ENCODE measurements at places on chromosomes 5 and 9.

DNA sequence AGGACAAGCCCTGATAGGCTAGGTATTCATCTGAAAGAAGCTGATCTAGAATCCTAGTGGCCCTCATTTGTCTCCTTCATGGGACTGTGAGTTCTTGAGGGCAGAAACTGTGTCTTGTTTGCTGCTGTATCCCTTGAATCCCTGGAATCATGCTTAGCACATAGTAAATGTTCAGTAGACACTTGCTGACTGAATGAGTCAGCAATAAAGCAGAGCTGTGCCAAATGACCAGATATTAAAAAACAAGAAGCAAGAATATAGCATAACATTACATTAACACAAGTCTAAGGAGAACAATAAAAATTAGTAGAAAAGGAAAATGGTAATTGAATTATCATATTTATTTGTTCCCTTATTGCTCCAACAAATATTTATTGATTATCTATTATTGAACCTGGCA, 420.5 kb downstream of the ZSWIM6 start:
- DNase-seq: no peak

DNA sequence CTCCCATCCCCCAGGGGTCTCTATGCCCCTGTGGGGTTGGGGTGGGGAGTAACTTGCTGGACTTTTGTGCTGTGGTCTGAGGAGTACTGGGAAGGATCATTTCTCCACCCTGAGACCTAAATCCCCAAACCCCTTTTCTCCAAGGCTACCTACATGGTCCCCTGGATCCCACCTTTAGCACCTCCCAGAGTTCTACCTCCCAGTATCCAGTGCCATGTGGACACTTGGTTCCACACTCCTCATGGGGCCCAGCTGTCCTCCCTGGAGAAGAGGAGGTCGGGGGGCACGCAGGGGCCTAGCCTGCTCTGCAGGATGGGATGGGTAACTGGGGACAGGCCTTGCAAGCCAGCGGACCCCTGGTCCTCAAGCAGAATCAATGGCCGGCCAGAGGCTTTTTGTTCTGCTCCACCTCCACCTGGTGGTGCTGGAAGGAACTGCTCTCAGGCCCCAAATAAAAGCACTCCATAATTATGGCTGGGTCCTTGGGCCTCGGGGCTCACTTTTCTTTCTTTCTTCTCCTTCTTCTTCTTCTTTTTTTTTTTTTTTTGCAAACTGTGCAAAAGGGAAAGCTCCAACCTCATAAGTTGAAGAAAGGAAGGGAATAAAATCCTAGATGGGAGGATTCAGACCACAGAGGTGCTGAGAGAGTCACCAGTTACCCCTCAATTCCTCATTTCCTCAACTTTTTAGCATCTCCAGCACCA, 68.4 kb downstream of the PSD2 start:
- no peak for DNase-seq

- DNase-seq: no peak
These were observed 34.8 kb upstream of the RICTOR start for GRCh38 chr5:39108987-39109386.

DNA sequence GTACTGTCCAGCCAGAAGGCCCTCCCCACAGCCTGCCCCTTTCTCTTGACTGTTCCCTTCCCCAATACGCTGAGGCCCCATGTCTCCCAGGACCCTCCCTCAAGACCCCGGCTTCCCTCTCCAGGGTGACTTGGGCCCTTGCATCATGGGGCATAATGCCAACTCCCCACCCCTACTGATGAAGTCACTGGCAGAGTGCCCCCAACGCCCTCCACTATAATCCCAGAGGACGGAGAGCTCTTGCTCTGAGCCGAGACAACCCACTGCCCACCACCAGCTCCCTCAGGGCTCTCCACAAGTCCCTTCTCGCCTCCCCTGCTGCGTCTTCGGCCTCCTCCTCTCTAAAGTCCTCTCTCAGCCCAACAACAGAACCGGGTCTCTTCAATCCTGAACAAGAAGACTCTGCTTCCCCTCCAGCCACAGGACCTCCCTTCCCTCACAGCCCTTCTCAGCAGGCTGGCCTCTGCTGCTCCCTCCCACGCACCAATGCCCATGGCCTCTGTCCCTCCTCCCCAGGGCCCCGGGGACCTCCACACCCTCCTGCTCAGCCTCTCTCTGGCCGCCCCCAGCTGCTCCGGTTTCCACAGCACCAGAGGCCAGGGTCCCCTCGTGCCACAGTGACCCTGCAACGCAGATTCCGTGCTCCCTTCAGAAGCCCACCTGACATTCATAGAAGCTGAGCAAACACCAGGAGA, 47.6 kb downstream of the ADAMTS2 start:
- no peak for DNase-seq

DNA sequence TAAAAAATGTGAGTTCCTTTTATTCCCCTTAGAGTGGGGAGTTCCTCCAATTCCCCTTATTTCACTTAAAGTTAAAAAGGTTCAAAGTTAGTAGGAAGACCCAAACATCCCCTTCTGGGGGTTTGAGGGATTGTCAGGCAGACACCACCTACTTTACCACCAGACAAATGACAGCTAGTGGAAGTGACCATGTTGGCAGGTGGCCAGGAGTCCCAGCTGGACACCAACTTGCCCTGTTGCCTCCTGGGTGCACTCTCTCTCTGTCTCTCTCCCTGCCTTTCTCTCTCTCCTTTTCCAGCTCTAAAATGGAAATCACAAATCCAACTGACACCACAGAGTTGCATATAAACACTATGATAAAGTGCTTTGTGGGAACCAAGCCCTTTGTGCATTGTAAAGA, 307.7 kb upstream of the TLE4 start:
- no peak for DNase-seq

- DNase-seq: no peak
These were observed 51.0 kb upstream of the PSD2 start for GRCh38 chr5:139744471-139745131.

GRCh38 chr5:169116961-169117461, 183.9 kb downstream of the SLIT3 start:
- DNase-seq: no peak

DNA sequence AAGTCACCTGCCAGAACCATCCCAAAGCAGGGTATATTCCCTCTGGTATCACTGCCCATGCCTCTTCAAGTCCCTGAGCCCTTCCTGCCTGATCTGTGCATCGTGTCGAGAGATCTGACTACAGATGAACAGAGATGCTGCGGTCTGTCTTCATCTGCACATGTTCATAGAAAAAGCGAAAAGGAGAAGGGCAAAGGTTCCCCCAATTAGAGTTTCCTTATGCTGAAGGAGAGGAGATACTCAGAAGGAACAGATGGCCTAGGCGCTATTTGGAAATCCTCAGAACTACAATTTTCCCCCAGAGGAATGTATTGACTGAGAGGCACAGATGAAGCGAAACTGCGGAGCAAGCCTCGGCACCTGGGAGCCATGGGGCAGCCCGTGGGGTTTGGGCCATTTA, 170.9 kb downstream of the SEC61B start:
- DNase-seq: no peak

- DNase-seq: no peak
These were observed 209.3 kb downstream of the DEPDC1B start for GRCh38 chr5:60490597-60491166.

DNA sequence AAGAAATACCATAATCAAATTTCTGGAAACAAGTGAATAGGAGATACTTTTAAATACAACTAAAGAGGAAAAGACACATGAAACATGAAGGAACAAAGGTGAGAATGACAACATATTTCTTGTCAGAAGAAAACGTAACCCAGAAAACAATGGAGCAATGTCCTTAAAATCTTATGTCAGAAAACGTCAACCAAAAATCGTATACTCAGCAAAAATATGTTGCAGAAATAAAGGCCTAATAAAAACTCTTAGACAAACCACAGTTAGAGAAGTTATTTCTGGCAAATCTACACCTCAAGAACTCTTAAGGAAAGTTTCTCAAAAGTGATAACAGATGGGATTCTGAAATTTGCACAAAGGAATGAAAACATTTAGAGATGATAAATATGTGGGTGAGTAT, 66.3 kb upstream of the FBXL7 start:
- DNase-seq: no peak

GRCh38 chr5:143154510-143155370, 248.7 kb downstream of the NR3C1 start:
- peak; percentile 35 for DNase-seq

DNA sequence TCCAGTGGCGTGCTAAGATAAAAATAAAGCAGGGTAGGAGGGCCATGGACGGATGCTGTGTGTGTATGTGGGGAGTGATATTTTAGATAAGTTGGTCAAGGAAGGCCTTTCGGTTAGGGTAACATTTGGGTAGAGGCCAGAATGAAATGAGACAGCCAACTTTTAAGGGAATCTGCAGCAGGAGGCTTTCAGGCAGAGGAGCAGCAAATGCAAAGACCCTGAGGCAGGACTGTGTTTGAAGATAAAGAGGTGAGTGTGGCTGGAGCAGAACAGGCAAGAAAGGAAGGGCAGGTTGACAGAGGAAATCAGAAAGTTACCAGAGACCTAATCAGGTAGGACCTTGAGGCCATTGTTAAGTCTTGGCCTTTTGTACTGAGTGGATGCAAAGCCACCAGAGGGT, 106.2 kb downstream of the MAST4 start:
- no peak for DNase-seq

- no peak for DNase-seq
These were observed 48.9 kb upstream of the S1PR3 start for GRCh38 chr9:88942411-88942810.

DNA sequence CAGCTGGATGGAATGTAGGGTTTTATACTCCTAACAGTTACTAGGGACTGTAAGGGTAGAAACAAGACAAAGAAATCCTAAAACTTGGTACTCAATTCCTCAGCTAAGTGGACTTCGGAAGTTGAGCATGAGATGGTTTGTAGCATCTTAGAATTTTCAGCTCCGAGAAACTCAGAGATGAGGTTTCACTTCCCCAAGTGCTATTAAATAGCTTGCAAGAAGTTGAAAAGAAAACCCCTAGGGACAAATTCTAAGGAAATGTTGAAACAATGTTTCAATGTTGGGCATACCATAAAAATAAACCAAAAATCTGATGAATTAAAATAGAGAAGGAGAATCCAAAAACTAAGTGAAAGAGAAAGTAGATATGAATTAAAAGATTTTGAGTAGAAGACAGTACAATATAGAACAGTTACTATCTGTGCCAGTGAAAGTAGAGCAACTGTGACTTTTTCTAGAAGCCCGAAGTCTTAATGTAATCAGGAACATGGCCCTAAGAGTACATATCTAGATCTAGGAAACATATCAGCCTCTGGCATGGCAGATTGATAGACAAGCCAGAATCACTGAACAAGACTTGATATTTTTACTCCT, 308.6 kb upstream of the RGMB start:
- DNase-seq: no peak

- no peak for DNase-seq
These were observed 18.3 kb upstream of the RXRA start for GRCh38 chr9:134307674-134308638.

- no peak for DNase-seq
These were observed 21.5 kb downstream of the DCANP1 start for GRCh38 chr5:135425641-135426040.

All from amniotic stem cell (primary cell).